Activated naive CD8-positive, alpha-beta T cell treated with anti-CD3 and anti-CD28 coated beads, Interleukin-2, amount 50 U/mL, for 24 hours (primary cell): ENCODE measurements at places on chromosomes 12 and 14.

GRCh38 chr12:24153079-24153478 lies 203.6 kb upstream of the SOX5 start:
- no peak for DNase-seq

GRCh38 chr12:76303365-76303764 lies 44.9 kb downstream of the BBS10 start:
- no peak for DNase-seq

DNA sequence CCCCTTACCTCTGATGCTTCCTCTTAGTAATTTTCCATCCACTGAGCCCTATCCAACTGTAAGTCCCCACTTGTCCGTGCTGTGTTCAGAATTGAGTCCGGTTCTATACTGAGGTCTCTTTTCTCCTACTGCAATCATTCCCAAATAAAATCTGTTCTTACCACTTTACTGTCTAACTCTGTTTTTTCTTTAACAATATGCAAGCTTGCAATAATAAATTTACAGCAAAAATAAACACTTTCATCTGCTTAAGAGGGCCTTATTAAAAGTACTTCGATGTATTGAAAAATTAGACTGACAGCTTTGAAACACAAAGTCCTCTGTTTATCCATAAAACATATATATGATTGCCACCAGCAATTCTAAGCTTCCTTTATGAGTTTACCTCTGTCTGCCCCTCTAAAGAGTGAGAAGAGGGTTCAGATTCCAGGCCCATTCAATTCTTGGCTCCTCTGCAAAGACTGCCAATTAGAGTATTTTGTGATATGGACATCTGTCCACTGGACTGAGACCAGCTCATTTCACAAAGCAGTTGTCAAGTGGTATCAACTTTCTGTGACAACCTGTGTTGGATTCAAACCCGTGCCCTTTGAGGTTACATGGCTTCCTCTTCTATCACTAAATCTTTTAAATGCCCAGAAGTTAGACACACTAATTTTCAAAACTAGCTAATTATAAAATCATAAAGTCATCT lies 39.9 kb upstream of the G2E3 start:
- no peak for DNase-seq

GRCh38 chr12:82912406-82912805 lies 225.7 kb downstream of the TMTC2 start:
- DNase-seq: no peak

- no peak for DNase-seq
These were observed 7.1 kb downstream of the ADGRD1 start for GRCh38 chr12:130960787-130961186.

DNA sequence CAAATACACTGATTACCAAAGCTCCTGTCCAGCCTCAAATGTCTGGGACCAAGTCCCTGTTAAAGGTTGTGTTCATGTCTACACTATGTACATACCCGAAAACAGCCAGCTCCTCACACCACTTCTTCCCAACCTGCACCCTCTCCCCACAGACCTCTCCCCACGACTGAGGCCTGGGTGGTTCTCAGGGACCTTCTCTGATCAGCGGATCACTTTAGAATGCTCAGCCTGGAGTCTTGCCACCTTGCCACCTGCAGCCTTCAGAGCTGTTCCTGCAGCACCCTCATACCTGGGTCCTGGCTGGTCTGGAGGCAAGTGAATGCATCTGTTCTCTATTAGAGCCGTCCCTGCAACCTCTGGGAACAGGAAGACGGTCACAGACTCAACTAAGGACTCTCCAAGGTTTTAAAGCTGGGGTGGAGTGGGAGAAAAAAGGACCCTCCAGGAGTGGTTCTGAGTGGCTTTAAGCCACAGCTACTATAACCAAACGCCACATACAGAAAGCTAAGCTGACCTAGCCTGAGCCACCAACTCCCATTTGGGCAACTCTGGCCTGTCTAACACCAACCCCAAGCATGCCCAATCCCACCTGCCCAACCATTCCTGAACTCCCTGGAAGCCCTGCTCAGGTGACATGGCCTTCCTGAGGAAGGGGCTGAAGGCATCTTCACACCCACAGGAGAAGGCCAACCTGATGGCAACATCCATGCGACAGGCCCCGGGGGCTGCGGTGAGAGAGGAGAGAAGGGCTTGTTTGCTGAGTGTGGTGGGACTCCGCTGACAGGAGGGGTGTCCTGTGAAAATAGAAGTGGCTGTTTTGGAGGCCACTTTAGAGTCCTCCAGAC lies 8.6 kb downstream of the KRT2 start:
- no peak for DNase-seq

GRCh38 chr14:51442513-51443175 lies 202.6 kb downstream of the TMX1 start:
- DNase-seq: no peak

DNA sequence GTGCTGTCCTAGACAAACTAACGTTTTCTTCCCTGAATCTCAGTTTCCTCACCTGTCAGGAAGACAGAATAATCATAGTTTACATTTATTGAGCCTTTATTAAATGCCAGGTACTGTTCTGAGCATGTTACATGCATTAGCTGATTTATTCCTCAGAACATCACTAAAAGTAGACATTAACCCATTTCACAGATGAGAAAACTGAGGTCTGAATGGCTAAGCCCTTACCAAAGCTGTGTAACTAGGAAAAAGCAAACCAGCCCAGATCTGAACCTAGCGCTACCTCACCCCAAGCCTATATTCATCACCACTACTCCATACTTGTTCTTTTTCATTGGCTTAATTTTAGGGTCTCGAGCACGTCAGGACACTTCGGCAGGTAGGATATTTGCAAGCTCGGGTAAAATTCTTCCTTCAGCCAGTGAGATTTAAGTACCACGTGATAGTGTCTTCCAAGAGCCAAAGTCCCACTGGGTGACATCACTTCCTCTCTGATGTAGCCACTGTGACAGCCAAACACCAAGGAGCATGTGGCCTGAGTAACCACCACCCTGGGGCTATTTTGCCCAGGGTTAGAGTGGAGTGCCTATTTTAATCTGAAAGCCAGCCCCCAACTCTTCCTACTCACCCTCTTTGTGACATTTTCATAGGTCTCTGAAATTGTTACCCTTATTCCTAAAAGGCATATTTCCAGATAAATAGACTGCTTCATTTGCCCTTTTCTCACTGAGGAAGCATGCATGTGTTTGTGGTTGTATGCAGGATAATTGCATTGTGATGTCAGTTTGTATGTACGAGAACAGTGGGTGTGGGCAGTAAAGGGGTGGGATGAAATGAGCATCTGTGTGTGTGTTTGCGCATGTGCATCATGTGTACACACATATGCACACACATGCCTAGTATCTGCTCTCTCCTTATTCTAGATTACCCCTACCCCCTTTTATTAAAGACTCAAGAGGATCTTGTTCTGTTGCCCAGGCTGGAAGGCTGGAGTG lies 62.2 kb upstream of the WSCD2 start:
- no peak for DNase-seq
